Activated T-helper 1 cell treated with anti-CD3 and anti-CD28 coated beads, Interleukin-2, amount 50 U/mL, for 16 hours (primary cell): ENCODE measurements at places on chromosomes 2 and 18.

DNA sequence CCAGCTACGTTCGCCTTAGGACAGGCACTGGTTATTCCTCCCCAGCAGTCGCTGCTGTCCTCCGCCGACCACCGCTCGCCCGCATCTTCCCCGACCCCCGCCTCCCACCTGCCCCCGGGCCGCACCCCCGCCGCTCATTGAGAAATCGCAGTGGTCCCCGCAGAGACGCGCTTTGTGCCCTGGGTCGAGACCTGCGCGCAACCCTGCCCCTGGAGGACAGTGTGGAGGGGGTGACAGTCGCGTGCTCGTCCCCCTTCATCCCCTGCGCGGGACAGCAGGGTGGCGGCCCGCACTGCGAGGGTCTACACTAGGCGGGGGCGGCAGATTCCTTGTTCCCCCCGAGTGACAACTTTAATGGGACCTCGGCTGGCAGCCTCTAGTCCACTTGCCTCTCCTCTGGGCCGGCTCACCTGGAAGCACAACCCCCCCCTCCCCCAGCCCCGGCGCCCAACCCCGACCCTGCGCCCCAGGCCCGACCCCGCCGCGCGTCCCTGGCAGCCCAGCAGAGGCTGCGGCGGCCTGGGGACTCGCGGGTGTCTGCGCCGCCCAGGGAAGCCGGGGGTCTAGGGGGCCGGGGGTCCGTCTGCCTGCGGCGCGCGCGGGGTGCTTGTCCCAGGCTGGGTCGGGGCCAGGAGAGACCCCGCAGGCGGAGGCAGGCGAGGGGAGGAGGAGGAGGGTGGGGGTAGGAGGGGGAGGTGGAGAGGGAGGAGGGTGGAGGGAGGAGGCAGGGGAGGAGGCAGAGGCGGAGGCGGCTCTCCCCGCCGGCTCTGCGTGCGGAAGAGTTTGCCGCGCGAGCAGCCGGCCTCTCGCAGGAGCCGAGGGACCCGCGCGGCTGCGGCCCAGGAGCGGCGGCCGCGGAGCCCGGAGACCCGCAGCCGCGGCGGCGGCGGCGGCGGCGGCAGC lies at the start of gene NPAS2:
Gene NPAS2, plus strand, starts transcription at position 770 of the 903 bp plus-strand sequence. CDS start 84,616 bp downstream, outside the sequence.
- DNase-seq = no peak

DNA sequence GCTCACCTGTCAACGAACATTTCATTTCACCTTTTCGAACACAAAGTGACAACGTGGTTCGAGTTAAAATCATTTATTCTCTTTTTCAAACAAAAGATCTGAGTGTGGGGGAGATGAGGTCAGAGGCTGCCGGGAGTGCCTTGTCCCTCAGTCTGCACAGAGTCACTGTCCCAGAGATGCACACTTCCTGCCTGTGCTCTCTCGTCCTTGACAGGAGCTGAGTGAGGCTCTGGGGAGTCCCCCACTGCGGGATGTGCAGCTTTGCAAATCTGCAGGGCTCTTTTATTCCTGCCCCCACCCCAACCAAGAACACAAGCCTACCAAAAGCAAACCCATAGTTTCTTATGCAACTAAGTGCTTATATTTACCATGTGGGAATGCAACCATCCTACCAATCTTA lies 497.8 kb downstream of the EIPR1 start:
- no peak for DNase-seq

GRCh38 chr2:98468621-98469236 lies 24.1 kb downstream of the INPP4A start:
- no peak for DNase-seq

- DNase-seq = peak; percentile 68
Measured at GRCh38 chr18:63161761-63162195, 157.8 kb downstream of the BCL2 start.

GRCh38 chr18:43486462-43486861 lies 209.2 kb upstream of the SYT4 start:
- DNase-seq = no peak

DNA sequence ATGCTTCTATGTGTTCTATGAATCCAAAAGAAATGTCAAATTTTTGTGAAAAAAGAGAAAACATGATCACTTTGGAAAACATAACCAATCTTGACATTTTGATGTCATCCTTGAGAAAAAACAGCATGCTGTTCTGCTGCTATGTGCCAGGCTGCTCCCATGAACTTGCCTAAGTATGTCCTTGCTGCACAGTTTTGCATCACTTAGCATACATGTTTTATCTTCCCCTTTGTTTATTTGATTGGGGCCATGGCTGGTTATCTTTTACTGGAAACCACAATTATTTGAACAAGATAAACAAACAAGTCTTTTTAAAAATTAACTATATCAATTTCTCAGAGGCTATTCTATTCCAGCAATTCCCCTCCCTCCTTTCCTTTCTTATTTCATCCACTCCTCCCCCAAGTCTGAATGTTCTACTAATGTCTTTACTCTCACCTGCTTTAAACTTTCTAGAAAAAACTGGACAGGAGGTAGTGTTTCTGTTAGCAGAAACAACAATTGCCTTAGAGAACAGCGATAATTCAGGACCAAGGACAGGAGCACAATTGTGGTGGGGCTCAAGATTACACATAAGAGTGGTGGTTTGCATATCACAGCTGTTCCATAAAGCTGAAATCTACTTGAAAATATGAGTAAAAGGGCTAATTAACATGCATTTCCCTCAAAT lies 6.7 kb downstream of the AOX1 start:
- no peak for DNase-seq

- no peak for DNase-seq
Measured at GRCh38 chr18:80213182-80213581, 34.1 kb downstream of the PARD6G start.

GRCh38 chr2:121241466-121241865 lies 43.5 kb downstream of the TFCP2L1 start:
- DNase-seq = no peak

- no peak for DNase-seq
Measured at GRCh38 chr18:48847807-48848486, 102.8 kb downstream of the SMAD7 start.

DNA sequence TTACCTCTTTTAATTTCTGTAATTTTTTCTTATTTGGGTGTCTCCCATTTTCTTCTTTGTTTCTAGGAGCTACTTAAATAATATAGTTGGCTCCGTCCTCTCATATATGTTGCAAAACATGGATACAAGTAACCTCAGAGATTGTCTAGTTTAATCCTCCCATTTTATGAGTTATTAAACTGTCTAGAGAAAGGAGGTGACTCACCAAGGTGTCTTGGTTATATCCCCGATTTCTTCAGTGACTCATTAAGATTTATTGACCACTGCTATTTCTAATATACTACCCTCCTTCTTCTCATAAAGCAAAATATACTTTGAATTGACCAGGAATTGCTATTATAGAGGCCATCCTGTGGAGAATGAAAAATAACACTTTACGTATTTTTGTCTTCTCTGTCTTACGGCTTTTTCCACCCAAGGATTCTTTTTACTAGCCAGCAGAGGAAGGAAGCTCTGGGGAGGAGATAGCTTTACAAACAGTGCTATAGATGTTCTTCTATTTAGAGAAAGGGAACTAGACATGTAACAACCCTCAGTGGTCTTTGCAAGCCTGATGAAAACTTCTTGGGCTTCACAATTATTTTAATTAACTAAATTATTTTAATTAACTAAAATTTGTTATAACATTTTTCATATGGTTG lies 300.4 kb upstream of the TNP1 start:
- DNase-seq = no peak

- DNase-seq = no peak
Measured at GRCh38 chr2:2187196-2187595, 143.9 kb downstream of the MYT1L start.

DNA sequence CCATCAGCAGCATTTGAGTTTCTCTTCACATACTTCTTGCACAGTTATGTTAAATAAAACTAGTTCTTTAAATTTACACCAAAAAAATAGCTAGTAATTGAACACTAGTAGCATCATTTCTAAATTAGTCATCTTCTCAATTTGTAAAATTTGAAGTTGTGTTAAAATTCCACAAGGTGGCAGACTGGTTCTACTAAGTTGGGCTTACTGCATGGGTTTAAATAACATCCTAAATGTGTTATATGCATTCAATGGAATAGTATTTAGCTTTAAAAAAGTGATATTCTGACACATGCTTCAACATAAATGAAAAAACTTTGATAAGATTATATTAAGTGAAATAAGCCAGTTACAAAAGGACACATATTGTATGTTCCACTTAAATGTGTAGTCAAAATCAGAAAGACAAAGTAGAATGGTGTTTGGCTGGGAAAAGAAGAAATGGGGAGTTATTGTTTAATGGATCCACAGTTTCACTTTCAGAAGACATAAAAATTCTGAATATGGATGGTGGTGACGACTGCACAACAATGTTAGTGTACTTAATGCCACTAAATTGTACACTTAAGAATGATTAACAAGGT lies 28.7 kb upstream of the RPRD1A start:
- DNase-seq = no peak

DNA sequence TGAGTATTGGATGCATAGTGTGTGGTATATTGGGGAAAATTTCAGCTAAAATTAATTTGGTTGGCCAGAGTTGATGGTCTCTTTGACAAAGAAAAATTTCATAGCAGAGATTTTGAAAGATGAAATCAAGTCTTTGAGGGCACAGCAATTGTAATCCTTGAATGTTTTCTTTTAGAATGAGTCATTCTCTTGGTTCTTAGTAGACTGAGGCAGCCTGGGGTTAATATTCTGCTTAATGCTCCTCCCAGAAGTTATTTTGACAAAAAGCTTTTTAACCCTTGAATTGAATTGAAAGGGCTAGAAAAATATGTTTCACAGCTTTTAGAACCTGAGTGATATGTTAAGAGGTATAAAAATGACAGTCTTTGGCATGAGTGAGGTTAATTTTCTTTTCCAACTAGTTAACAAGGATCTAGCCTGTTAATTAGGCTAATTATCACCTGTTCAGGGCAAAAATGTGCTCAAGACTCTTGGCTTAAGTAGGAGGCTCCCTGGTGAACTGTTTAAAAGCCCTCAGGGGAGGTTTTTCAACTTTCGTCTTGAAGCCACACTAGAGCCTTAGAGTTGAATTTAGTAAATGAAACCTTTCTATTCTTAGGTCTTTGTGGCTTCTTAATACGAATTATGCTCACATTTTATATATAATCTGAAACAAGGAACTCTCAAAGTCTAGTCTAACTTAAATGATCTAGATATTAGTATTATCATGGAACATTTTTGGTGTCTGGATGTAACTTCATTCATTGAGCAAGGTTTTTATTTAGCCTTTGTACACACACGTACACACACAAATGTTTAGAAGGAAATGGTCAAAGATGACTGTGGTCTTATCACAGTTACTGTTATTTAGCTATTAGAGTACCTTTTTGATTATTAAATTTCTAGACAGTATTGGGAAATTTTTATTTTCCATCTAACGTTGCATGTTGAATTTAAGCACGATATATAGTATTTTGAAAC lies 272.5 kb downstream of the ZNF407 start:
- no peak for DNase-seq

GRCh38 chr2:137255345-137255744 lies 490.0 kb downstream of the THSD7B start:
- DNase-seq = no peak

GRCh38 chr18:44685296-44685695 lies 4.6 kb downstream of the SETBP1 start:
- DNase-seq = no peak

DNA sequence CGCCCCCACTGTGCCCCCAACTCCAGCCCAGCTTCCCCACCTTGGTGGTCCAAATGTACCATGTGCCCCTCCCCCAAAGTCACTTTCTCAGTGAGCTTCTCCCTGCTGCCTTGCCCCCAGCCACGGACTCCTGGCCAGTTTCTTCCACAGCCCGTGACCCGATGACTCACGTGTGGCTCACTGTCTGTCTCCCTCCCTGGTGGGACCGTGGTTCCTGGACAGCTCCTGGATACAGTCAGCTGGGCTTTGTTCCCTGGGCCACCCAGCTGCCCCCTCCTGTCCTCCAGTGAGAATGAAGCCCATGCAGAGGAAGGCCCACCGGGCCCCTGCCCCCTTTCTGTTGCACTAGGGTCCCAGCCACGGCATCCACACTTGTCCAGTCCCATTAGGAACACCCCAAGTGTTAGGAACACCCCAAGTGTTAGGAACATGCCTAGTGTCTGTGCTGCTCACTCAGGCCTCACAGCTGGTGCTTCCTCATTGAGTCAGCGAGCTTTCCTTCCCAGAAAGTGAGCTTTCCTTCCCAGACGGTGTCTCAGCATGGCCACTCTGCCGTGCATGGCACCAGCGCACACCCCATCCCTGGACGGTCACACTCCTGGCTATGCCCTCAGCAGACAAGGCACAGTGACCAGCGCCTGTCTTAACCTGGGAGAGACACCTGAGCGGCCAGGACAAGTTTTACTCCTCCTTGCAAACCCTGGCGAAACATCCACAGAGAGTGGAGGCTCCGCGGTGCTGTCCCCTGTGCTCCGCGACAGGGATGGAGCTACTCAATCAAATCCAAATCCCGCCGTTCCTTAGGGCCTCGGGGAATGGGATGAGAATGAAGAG lies 44.8 kb upstream of the CTDP1 start:
- DNase-seq = no peak

DNA sequence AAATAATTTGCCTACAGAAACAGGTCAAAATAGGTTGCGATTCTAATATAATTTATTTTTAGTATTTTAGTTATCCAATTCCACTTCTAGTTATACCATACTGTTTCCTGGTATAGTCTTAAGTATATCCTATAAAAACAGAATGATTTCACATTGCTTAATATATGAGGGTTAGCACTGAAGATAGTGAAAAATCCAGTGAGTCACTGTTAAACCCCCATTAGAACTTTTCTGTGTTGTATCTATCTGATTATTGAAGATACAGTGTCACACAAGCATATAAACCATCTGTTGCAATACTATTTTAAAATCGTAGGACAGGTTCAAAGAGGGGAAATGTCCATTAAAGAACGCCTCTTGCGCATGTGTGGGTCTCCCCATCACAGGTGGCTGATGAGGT lies 110.0 kb downstream of the FEZ2 start:
- no peak for DNase-seq

GRCh38 chr2:158761621-158762020 lies 33.5 kb upstream of the DAPL1 start:
- DNase-seq = no peak

DNA sequence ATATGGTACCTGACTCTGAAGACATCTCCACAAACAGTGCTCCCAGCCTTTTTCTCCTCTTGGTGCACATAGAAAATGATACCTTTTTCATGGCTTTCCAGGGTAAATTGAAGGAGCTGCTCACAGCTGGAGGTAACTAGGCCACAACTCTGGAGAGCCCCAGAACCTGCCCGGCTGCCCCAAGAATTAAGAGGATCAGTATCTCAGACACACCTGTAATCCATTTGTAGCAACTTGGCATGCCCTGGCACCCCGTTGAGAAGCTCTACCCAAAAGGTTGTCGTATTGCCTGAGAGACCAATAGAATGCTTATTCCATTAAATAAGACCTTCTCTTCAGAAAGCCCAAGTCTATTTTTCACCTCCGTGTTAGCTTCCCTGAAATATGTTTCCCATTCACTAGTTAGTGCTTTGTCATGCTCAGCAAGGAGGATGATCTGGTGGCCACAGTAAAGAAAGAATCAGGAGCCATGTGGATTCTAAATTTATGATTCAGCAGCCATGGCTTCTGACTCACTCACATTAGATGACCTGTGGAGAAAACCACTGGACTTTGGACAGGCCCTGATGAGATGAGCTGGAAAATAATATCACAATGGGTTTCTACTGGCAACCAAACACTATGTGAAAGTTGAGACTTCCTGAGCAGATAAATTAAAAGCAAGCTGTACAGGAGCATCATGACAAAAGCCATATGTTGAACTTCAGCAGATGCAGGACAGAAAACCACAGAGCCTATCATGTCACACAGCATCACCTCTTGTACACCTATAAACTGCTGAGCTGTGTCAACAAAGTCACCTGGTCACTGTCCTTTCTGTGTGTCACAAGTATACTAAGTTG lies 253.3 kb upstream of the OSR1 start:
- no peak for DNase-seq

GRCh38 chr18:79191956-79192355 lies 122.8 kb downstream of the ATP9B start:
- DNase-seq = no peak

- no peak for DNase-seq
Measured at GRCh38 chr2:191233533-191233932, 11.7 kb upstream of the MYO1B start.
